ENCODE measurements at places on chromosomes 7 and 10. TPM values are rescaled to one million over a fixed set of nuclear protein-coding genes. Genes with fewer than 3 reads are reported as not detected.

The SEMA3C gene
- 0.24 TPM for polyA plus RNA-seq

The PPP1R9A gene
- 3.0 TPM for polyA plus RNA-seq

The SFTPA1 gene
- polyA plus RNA-seq = not detected

The RPP30 gene
- 38.9 TPM for polyA plus RNA-seq

The CYP3A7 gene
- polyA plus RNA-seq = not detected

The HTR5A gene
- polyA plus RNA-seq = not detected

The PCDH15 gene
- polyA plus RNA-seq = 0.11 TPM
